ENCODE measurements at places on chromosomes 16 and 17.

- no peak for DNase-seq
Observed at GRCh38 chr16:57507136-57508034, 21.1 kb upstream of the DOK4 start.

GRCh38 chr16:76676356-76676755, 399.2 kb downstream of the CNTNAP4 start:
- no peak for DNase-seq

DNA sequence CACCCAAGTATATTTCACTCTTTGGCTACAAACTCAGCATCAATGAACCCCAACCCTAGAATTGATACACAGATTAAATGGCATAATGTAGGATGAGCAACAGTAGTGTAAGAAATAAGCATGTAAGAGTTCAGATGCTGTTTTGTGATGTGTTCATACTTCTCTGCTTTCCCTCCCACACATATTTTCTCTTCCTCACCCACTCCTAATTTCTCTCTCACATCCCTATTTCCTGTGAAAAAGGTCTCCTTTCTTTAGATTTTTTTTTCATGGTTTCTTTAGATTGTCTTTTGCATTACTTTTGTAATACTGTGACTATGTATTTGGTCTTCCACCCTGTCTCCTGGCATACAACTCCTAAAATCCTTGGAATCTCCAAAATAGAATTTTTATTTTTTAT, 21.7 kb downstream of the CREBBP start:
- DNase-seq: no peak

- DNase-seq: no peak
Observed at GRCh38 chr16:55437625-55438024, 41.4 kb upstream of the MMP2 start.

- no peak for DNase-seq
Observed at GRCh38 chr17:35257208-35257659, 14.4 kb downstream of the SLFN5 start.

GRCh38 chr16:72848759-72849664, 198.9 kb downstream of the ZFHX3 start:
- peak; percentile 11 for DNase-seq

- DNase-seq: no peak
Observed at GRCh38 chr17:12911239-12911638, 106.6 kb downstream of the ELAC2 start.

DNA sequence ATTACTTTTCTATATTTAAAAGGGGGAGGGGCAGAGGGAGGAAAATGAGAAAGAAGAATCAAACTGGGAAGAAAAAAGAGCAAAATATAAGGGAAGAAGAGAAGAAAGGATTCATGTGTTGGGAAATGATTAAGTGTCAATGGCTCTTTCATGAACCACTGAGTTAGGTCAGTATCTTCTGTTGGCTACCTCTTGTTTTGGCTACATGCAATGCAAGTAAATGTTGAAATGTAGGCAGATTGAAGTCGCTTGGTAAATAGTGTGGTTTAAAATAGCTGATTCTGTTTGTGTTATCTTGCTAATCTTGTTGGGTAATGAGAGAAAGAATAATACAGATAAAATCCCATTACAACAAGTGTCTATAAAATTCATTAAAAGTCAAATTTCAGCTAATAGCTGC, 27.2 kb downstream of the COX11 start:
- no peak for DNase-seq

GRCh38 chr17:45172541-45173286, 11.0 kb downstream of the HEXIM2 start:
- DNase-seq: no peak
